Activated gamma-delta T cell treated with anti-CD3 and anti-CD28 coated beads, Interleukin-2, amount 50 U/mL, for 16 hours (primary cell): ENCODE measurements at places on chromosomes 16 and 17.

DNA sequence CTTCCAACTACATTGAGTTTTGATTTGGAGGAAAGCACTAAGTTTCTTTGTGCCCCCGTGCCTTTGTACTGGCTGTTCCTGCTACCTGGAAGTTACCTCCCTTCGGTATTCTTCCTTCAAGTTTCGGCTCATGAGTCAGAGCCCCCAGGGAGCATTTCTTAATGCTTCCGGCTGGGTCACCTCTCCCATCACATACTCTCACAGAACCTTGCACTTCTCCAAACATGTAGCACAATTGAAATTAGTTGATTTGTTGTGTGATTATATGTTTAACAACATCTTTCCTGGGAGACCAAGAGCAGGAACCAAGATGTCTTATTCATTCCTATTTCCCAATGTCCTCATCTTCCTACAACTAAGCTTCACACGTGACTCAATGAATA lies 158.6 kb upstream of the CDH5 start:
- DNase-seq: no peak

DNA sequence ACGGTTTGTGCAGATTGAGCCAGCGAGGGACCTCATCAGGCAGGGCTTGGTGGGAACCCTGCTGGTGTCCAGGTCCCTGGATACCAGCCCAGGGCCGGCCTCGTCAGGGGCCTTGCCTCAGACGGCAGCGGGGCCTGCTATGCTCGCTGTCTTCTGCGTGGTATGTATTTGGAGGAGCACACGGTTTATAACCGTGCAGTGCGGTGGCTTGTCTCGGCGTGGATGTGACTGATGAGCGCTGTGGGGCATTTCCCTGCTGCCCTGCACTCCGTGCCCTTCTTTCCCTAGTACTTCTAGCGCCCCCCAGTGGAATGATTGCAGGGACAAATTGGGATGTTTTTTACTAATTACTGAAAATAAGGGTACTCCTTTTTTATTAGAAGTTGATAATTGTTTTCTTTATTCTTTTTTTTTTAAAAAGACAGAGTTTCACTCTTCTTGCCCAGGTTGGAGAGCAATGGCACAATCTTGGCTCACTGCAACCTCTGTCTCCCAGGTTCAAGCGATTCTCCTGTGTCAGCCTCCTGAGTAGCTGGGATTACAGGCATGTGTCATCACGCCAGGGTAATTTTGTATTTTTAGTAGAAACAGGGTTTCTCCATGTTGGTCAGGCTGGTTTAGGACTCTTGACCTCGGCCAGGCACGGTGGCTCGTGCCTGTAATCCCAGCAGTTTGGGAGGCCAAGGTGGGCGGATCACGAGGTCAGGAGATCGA lies 15.3 kb downstream of the TBCD start:
- DNase-seq: no peak

DNA sequence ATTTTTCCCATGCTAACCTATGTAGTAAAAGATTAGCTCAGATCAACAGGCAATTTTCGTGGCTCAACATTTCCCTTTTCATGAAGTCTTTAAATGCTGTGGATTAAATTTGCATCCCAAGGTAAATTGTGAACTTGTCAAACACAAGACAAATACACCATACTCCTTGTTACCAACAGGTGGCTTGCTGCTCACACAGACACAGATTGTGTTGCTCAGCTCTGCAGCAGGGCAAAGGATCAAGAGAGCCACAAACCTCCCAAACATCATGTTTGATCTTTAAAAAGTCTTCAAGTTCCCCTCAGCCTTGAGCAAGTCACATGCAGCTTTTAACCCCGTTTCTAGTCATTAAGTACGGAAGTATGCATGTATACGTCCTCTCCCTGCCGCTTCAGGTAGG lies 119.6 kb upstream of the CNTNAP4 start:
- DNase-seq: no peak

DNA sequence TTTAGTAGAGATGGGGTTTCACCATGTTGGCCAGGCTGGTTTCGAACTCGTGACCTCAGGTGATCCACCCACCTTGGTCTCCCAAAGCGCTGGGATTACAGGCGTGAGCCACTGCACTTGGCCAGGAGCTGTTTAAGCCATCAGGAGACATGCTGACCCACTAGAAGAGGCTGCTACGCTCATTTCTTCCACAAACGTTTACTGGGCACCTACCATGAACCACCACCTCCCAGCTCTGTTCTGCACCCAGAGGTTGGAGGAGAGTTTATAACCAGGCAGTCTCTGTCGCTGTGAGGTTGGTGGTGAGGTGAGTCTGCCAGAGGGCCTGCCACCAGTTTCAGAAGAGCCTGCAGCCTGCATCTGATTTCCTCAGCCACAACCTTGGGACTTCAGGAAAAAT lies 51.8 kb downstream of the SF3B3 start:
- DNase-seq: no peak

GRCh38 chr17:72406498-72406897 lies 285.7 kb downstream of the SOX9 start:
- no peak for DNase-seq
